Activated CD8-positive, alpha-beta T cell treated with anti-CD3 and anti-CD28 coated beads for 36 hours (primary cell): ENCODE measurements at places on chromosomes 16 and 17. TPM values are rescaled to one million over a fixed set of nuclear protein-coding genes. Genes with fewer than 3 reads are reported as not detected.
A peak's percentile ranks its signal among the peaks of the same experiment; 100 is the strongest.

The ATP2C2 gene
- total RNA-seq: not detected

The RAD51C gene
- total RNA-seq: 76.8 TPM

GRCh38 chr16:14302399-14303181 is 231.5 kb downstream of the MRTFB start:
- DNase-seq: peak; percentile 37

DNA sequence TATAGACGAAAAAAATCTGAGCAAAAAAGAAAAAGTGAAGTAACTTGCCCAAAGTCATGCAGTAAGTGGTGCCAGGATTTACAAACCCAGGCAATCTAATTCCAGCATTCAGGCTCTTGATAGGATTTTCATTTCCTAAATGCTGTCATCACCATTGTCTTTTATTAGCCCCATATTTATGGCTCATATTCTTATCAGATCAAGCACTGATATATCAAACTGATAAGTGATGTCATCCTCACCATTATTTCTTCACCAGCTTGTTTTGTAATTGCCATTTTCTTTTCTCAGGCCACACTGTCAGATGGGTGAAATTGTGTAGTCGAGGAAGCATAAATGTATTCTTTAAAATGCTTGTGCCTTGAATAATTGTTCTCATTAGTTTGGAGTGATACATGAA is 1.3 kb downstream of the RAD51C start:
- no peak for DNase-seq

GRCh38 chr17:70378076-70378475 is 208.7 kb downstream of the KCNJ2 start:
- DNase-seq: no peak

GRCh38 chr16:74936902-74937560 is 47.9 kb downstream of the WDR59 start:
- peak; percentile 33 for DNase-seq
